ENCODE measurements at places on chromosomes 7 and 10.

DNA sequence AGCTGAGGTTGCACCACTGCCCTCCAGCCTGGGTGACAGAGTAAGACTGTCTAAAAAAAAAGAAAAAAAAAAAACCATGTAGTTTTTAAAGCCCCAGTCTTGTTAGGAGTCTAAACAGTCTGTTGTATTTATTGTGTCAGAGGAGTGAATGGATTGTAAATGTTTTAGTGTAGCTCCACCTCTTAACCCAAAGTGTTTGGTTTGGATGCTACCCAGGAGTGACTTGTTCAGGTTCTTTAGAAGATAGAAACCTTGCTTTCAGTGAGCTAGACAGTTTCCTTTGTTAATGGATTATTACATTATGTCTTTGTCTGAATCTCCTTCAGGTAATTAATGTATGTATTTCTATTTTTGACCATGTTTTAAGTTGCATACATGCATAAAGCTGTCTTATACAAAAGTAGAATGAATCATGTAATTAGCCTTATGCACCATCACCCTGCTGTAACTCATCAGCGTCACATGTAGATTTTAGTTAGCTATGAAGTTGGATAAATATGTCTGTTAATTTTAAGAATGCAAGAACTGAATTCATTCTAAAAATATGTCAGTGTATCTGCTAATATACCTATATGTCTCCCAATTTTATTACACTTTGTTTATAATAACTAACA lies 97.7 kb downstream of the TAF3 start:
- DNase-seq = no peak

DNA sequence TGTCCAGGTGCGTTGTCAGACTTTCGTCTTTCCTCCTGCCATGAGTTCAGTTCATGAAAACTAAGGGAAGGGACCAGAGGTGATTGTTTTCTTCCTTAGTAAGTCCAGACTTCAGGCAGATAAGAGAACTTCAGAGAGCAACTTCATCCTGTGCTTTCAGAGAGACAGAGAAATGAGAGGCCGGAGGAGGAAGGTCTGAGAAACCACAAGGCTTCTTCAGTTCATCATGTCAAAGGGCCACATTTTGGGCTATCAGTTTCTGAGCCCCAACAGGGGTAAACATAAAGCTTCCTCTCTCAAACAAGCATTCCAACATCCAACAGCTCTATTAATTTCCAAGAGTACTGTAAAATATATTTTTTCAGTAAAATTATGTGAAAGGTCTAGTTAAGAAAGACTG lies 668.4 kb upstream of the NRP1 start:
- DNase-seq = no peak

DNA sequence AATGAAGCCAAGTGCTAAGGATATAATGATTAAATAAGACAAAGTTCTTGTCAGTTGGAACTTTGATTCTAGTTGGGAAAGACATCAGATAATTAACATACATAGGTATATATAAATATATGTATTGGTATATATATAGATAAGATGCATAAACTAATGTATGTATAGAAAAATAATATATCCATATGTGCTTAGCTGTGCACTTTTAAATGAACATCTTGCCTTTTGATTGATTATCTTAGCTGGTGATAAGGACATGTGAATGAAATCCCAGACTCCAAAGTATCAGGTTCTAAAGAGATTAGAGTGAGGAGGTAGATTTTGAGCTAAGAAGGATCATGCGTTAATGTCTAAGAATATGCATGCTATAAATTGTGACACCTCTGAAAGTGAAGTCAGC lies 357.6 kb downstream of the GFRA1 start:
- DNase-seq = no peak

DNA sequence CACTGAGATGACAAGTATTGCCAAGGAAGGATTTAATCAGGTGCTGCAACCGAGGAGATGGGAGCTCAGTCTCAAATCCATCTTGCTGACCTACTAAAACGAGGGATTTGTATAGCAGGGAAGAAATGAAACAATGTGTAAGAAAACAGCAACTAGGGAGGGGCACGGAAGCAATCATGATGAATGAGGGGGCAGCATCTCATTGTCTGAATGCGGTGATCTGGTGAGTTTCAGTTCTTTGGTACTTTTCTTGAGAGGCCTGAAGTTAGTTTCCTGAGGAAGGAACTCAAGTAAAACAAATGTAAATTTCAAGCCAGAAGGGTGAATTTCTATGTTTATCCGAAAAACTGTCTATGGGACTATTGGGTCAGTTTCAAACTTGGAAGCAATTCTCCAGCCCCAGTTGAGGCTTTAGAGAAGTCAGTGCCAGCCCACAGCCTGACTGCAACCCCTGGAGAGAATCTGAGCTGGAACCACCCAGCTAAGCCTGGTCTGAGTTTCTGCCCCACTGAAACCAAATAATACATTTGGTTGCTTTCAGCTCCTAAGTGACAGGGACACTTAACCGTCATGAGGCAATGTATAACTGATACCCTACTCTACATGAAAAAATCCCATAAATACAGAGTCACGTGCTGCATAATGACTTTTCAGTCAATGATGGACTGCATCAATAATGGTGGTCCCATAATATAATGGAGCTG lies 45.8 kb upstream of the TNS3 start:
- DNase-seq = no peak

Data from cortex of kidney (tissue), 1 donor.